Mesenchymal stem cell (in vitro differentiated cells and primary cell): ENCODE measurements at places on chromosomes 6 and 20.
A peak's percentile ranks its signal among the peaks of the same experiment; 100 is the strongest.

GRCh38 chr6:98136333-98136732, 698.0 kb upstream of the POU3F2 start:
- DNase-seq: no peak

DNA sequence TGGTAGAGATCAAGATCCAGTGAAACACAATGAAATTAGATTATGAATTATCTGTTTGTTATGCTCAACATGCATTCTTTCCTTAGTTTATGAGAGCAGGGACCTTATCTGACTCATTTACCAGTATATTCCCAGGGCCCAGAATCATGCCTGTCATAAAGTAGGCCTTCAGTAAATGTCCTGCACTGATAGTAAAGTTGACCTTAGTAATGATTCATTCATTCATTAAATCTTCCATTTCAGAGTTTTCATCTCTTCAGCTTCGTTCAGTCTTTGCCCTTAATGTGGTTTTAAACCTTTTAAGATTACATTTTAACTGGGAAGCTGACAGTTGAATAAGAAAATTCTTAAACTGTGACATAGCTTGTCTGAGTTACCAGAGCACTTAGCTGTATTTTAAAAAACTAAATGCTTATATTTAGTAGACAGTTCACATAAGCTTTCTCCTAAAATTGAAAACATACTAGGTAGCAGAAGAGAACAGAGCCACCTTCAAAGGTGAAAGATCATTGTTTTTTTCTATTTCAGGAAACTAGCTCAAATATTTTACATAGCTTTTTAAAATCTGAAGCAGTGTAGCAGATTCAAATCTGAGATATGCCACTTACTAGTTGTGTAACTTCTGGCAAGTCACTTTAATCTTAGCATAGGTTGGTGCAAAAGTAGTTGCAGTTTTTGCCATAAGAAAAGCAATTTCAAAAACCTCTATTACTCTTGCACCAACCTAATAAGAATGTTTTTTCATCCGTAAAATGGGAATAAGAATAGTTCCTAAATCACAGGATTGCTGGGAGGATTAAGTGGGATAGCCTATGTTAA, 41.4 kb downstream of the MCM8 start:
- DNase-seq: peak; percentile 50

DNA sequence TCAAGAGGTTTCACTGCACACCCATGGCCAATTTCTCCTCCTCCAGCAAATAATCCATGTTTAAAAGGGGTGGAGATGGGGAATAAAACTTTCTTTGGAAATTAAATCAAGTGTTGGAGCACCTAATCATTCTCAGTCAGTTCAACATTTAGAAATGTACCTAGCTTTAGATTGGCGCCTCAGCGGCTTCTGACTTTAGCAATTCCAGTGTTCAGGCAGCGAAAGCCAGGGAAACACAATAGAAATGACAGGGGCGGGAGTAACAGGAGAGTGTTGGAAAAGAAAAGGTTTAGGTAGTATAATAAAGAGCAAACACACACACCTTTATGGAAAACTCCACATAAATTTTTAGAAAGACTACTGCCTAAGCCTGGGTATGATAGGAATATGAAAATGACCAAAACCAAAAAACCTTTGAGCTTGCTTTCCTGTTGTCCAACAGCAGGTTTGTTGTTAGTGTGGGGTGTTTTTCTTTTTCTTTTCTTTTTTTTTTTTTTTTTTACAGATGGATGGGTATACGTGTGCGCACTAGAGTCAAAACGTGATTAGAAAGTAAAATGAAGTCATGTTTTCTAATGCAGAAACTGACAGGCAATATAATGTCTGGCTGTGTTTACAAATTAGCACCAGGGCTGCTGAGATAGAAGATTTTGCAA, 7.7 kb downstream of the TFAP2A start:
- no peak for DNase-seq

DNA sequence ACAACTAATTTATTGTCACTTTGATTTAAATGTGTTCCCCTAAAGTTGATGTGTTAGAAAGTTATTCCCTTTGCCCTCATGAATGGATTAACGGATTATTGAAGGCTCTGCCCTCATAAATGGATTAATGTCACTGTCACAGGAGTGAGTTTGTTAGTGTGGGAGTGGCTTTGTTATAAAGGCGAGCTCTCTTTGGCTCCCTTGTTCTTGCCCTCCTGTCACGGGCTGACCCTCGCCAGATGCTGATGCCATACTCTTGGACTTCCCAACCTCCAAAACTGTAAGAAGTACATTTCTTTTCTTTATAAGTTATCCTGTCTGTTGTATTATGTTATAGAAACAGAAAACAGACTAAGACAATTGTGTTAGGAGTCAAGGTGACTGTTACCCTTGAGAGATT, 22.7 kb upstream of the POPDC3 start:
- DNase-seq: no peak

GRCh38 chr6:113161018-113161315, 696.2 kb upstream of the MARCKS start:
- no peak for DNase-seq

DNA sequence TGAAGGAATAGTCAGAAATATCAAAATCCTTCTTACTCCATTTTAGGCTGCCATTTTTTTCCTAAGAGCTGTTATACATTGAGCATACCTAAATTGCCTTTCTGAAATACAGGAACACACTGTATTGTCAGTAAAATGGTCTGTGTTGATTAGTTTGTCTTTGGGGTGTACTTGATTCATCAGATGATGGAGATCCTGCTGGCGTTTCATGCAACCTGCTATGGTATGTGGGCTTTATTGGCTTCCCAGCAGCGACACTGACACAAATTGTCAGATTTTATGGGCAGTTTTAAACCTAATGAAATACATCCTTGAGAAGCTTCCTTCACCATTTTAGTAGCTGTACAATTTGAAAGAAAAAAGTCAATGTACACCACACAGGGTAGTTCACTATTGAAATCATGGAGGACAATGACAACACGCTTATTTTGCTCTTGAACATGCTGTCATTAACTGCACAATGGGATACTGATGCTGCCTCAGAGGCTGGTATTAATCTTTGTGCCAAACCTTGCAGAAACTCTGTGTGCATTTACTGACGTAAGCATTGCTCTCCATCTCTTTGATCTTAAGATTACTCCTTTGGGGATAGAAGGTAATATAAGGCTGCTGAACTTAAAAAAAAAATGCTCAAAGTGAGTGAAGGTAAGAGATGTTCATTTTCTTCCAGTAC, 124.9 kb downstream of the LAMA2 start:
- no peak for DNase-seq

GRCh38 chr6:32610682-32611296, 21.1 kb upstream of the HLA-DRB1 start:
- no peak for DNase-seq

- DNase-seq: no peak
Measured at GRCh38 chr6:30470968-30471367, 18.3 kb upstream of the HLA-E start.

GRCh38 chr6:79230149-79230548, 4.3 kb downstream of the HMGN3 start:
- DNase-seq: no peak

- no peak for DNase-seq
Measured at GRCh38 chr6:71908162-71908765, 21.9 kb downstream of the RIMS1 start.

- DNase-seq: no peak
Measured at GRCh38 chr20:34362502-34363061, 491 bp upstream of the ITCH start.

DNA sequence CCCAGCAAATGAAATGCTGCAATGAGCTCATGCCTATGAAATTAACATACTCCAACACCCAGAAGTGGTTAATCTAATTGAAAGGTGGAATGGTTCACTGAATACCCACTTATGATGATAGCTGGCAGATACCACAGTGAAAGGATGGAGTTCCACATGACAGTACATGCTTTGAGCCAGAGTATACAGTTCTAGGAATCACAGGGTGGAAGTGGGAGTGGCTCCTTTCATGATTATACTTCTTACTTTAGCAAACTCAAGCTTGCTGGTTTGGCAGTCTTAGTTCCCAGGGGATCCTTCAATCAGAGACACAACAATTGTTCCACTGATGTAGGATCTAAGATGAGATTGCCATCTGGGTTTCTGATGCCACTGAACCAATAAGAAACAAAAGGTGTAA, 21.5 kb downstream of the CD164 start:
- DNase-seq: no peak

GRCh38 chr6:158384671-158385110, 72.4 kb downstream of the TULP4 start:
- no peak for DNase-seq

DNA sequence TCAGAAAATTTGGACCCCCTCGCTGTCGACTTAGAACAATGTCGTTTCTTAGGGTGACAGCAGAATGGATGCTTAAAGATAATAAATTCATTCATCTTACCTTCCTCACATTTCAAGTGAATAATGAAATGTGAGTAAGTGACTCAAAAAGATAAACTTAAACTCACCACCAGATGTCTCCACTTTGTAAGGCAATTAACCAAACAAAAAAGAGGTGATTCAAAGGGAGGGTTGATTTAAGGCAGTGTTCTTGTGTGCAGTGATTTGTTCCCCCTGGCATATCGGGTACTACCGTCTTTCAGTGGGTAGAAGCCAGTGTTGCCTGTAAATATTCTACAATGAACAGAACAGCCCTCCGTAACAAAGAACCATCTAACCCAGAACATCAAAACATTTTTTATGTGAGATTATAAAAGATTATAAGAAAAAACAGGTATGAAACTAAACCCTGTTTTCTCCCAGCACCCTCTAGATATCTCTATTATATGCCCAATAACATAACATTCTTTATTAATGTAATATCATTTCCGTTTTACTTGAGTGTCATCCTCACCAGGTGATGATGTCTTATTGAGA, 589.7 kb downstream of the CBLN4 start:
- no peak for DNase-seq

GRCh38 chr6:154703124-154703523, 30.1 kb upstream of the SCAF8 start:
- no peak for DNase-seq

- DNase-seq: no peak
Measured at GRCh38 chr6:118865100-118865391, 28.9 kb upstream of the ASF1A start.

GRCh38 chr6:80769106-80769505, 662.6 kb downstream of the BCKDHB start:
- peak; percentile 77 for DNase-seq

- no peak for DNase-seq
Measured at GRCh38 chr6:11023032-11023431, 21.1 kb downstream of the ELOVL2 start.

DNA sequence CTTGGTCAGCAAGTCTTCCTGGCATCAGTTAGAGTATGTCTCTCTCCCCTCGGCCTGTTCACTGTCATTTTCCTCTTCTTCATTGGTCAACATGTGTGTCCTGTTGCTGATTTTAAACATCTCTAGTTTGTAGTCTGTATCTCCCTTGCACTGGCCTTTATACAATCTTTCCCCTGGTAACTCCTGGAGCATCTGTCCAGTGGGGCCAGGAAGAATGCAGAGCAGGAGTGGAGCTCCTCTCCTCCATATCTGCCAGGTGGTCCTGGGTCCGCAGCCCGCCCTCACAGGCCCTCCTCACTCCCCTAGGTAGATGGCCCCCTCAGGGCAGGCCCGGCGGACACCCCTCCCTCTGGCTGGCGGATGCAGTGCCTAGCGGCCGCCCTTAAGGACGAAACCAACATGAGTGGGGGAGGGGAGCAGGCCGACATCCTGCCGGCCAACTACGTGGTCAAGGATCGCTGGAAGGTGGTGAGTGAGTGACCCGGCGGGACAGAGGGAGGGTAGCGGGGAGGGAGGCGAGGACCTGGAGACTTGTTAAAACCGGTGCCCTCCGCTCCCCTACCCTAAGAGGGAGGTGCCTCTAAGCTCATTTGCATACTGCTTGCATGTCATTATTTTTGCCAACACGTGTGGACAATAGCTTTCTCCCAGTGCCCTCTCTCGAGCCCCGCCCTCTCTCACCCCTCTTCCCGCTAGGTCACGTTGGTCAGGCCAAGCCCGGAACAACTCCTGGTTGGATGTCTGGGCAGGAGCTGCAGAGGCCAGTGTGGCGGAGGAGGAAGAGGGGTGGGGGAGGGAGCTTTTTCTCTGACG, 3.2 kb downstream of the TTBK1 start:
- DNase-seq: no peak

DNA sequence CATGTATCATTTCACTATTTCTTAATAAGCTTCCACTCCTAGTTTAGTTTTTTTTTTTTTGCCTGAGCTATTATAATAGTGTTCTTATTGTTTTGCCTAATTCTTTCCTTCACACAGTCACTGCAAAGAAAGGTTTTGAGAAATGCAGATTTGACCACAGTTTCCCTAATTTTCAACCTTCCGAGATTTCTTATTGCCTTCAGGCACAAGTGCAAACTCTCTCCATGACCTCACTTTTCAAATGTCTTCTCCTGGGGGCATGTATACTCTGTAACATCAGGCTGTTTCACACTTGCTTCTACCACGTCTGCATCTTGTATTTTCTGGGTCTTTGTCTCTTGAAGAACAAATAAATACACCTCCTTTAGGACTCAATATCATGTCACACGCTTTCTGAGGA, 339.0 kb upstream of the CITED2 start:
- no peak for DNase-seq

GRCh38 chr20:50577175-50578018, 67.2 kb downstream of the PTPN1 start:
- DNase-seq: no peak

DNA sequence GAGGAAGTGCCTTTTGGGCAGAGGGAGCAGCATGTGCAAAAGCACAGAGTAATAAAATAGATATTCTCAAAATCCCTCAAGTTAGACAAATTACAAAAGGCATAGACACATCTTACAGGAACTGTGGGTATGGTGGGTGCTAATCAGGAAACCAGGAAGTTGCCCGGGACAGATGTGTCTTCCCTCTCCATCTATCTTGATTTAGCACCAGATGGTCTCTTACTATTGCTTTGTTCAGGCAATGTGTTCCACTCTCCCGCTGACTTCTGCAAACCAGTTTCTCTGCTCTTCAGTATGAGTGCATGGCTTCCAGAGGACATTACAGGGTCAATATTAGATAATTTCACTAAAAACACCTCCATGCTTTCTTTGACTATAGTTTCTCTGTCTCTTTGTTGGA, 13.2 kb downstream of the CITED2 start:
- no peak for DNase-seq

GRCh38 chr6:152720974-152721373, 23.3 kb downstream of the MYCT1 start:
- DNase-seq: no peak

DNA sequence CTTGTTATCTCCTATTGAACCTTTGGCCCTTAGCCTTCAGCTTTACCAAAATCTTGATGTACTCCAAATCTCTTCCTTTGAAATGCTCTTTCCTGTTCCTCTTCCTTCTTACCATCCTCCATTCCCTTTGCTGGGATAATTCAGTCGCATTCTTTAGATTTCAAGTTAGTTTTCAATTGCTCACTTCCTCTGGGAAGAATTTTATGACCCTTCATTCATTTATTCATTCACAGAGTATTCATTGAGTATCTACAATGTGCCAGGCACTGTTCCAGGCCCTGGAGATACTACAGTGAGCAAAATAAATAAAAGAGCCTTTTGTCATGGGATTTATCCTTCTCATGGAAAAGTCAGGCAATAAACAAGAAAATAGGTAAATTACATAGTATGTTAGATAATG, 548.2 kb upstream of the FLRT3 start:
- DNase-seq: no peak
